Tibial nerve (tissue), 4 donors: ENCODE measurements at places on chromosomes 3 and 15. TPM values are rescaled to one million over a fixed set of nuclear protein-coding genes. Genes with fewer than 3 reads are reported as not detected.

- H3K4me1 ChIP-seq = peaks cover 89% of the 10 kb centered on the region
- no peaks in the 10 kb centered on the region for H3K27me3 ChIP-seq
- H3K36me3 ChIP-seq = no peaks in the 10 kb centered on the region
- H3K4me3 ChIP-seq = no peak overlapping the region
These were observed 2.9 kb downstream of the SOX14 start for GRCh38 chr3:137766876-137767537.

- H3K27me3 ChIP-seq = no peaks in the 10 kb centered on the region
- DNase-seq = no peak
- no peaks in the 10 kb centered on the region for H3K36me3 ChIP-seq
- no peak within 1 kb of the TSS for H3K27ac ChIP-seq
- peak within 1 kb of the TSS; percentile 35 for H3K4me3 ChIP-seq
These were observed at the start of gene SLC38A3 for GRCh38 chr3:50204804-50205412. SLC38A3 (plus strand) TSS chr3:50205271; CDS start chr3:50214200, 8,929 bp downstream.

DNA sequence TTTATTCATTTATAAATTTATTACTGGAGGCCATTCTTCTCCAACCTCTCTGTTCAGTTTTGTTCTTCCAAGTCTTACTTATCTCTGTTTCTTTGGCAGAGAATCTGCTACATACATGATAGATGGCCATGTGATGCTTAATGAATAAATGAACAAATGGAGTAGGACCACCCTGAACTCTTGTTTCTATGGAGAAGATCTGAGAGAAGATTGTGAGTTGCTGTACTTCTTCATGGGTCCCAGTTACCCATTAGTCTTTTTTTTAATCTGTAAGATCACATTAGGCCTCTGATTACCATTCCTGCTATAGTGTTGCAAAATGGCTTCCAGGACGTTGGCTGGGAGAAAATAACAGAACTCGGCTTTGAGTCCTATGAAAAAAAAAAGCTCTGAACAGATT is 191.9 kb upstream of the SYNPR start:
- DNase-seq = no peak
- H3K4me3 ChIP-seq = no peak overlapping the region
- no peak overlapping the region for H3K27ac ChIP-seq
- no peaks in the 10 kb centered on the region for H3K36me3 ChIP-seq
- H3K4me1 ChIP-seq = no peaks in the 10 kb centered on the region

DNA sequence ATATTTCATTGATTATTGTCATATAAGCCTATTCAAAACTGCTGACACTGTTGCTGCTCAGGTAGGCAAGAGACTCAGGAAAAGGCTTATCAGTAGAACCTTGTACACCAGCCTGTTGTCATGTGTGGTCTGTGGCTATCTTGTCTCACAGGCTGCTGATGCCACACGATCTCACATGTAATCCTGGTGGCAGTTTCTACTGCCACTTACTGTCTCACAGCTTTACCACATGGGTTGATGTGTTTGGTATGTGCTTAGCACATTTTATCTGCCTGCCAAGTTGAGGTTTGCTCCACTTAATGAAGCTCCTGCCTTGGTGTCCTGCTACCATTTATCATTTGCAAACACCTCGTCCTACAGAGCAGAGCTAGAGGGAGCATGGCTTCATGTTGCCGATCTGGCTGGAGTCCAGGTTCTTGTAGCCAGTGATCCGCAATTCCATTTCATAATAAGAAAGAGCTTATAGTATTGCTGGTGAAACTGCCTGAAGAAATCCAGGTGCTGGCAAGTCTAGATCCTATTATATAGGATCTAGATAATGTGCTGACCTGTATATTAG is 637.9 kb downstream of the NLGN1 start:
- H3K27me3 ChIP-seq = no peaks in the 10 kb centered on the region
- H3K36me3 ChIP-seq = no peaks in the 10 kb centered on the region
- no peak overlapping the region for H3K4me3 ChIP-seq
- no peak overlapping the region for H3K27ac ChIP-seq

GRCh38 chr15:35014241-35014640 is 26.2 kb upstream of the ZNF770 start:
- H3K4me1 ChIP-seq = no peaks in the 10 kb centered on the region
- DNase-seq = no peak
- H3K27ac ChIP-seq = no peak overlapping the region
- H3K27me3 ChIP-seq = no peaks in the 10 kb centered on the region

DNA sequence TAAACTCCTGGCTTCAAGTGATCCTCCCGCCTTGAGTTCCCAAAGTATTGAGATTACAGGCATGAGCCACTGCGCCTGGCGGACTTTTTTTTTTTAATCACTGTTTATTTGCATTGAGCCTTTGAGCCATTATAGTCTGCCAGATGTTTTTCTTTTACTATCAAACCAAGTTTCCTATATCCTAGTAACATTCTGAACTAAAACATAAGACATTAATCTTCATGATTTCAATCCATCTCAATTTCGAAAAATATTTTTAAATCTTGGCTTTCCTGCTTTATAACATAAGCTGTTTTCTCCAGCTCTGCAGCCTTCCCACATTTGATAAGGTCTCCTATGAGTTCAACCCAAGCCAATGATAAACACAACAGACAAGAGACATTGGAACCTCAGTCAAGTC is 75.4 kb downstream of the UMPS start:
- DNase-seq = no peak
- no peaks in the 10 kb centered on the region for H3K36me3 ChIP-seq
- no peak overlapping the region for H3K4me3 ChIP-seq
- no peaks in the 10 kb centered on the region for H3K4me1 ChIP-seq

The NPAP1 gene
- total RNA-seq = not detected

The NECTIN3 gene
- 27.1 TPM for total RNA-seq

The CLEC3B gene
- 819 TPM for total RNA-seq

The SYNPR gene
- not detected for total RNA-seq

The UBL7 gene
- 66.0 TPM for total RNA-seq

The CCDC33 gene
- total RNA-seq = not detected
